Hair follicle dermal papilla cell (primary cell): ENCODE measurements at places on chromosomes 6 and 20. TPM values are rescaled to one million over a fixed set of nuclear protein-coding genes. Genes with fewer than 3 reads are reported as not detected.

RRAGD gene
- total RNA-seq: 1.5 and 1.6 TPM in 2 replicates

KCTD20 gene
- total RNA-seq: 120 and 143 TPM in 2 replicates

SLC12A5 gene
- not detected in 2 replicates for total RNA-seq

PAK5 gene
- under 0.01 TPM in 1 of 2 replicates, not detected in the other for total RNA-seq

NKX2-2 gene
- not detected in 2 replicates for total RNA-seq

CUL9 gene
- total RNA-seq: 21.9 and 32.8 TPM in 2 replicates
